ENCODE measurements at places on chromosomes 7 and 10.

- no peak for DNase-seq
These were observed 629.7 kb downstream of the ACTR3B start for GRCh38 chr7:153389261-153389660.

DNA sequence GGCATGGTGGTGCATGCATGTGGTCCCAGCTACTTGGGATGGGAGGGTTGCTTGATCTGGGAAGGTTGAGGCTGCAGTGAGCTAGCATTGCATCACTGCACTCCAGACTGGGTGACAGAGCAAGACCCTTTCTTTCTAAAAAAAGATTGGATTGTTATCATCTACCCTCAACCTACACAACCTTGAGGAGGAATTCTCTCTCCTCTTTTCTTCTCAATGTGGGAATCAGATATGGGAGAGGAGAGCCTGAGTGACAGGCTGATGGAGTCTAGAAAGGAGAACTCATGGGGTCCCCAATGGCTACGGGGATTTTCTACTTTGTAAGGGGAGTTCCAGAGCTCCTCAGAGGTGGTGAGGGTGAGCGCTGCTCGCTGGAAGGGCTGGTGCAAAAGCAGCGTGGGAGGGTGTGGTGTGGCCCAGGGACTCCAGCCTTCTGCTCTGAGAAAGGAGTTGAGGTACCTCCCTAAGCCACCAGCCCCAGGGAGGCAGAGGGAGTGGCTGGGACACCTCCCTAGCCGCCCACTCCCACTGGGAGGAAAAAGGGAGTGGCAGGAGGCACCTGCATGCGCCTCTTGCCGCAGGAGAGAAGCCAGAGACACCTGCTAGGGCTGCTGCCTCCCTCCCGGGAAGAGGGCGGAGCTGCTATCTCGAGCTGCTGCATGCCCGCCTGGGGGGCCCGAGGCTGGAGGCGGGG is 48.4 kb downstream of the GATA3 start:
- DNase-seq, result no peak

DNA sequence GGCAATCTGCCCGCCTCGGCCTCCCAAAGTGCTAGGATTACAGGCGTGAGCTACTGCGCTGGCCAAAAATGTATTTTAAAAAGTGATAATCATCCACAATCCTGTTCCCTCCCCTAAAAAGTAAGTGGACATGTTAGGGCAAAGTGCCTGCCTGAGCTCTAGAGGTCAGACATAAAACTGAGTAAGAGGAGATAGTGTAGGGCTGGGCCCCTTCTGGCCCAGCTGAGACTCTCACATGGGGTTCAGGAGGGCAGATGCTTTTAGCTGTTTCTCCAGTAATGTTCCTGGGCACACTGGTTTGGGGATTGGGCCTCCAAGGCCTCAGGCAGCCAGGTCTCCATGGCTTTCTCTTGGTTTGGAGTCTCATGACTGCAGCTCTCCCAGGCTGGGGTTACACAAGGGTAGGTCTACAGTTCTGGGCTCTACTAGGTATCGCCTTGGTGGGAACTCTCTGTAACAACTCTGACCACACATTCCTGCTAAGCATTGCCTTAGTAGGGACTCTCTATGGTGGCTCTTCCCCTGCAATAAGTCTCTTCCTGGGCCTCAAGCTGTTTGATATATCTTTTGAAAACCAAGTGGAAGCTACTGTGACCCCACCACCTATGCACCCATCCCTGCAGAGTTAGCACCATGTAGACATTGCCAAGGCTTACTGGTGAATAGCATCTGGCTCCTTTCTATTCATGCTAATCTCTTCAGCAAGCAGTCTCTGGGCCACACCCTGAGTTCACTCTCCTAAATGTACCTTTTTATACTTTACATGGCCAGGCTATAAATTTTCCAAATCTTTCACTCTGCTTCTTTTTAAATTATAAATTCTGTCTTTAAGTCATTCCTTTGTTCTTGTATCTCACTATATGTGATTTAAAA is 6.9 kb upstream of the NUDCD3 start:
- DNase-seq, result no peak

GRCh38 chr7:122269241-122269640 is 35.3 kb downstream of the FEZF1 start:
- no peak for DNase-seq

DNA sequence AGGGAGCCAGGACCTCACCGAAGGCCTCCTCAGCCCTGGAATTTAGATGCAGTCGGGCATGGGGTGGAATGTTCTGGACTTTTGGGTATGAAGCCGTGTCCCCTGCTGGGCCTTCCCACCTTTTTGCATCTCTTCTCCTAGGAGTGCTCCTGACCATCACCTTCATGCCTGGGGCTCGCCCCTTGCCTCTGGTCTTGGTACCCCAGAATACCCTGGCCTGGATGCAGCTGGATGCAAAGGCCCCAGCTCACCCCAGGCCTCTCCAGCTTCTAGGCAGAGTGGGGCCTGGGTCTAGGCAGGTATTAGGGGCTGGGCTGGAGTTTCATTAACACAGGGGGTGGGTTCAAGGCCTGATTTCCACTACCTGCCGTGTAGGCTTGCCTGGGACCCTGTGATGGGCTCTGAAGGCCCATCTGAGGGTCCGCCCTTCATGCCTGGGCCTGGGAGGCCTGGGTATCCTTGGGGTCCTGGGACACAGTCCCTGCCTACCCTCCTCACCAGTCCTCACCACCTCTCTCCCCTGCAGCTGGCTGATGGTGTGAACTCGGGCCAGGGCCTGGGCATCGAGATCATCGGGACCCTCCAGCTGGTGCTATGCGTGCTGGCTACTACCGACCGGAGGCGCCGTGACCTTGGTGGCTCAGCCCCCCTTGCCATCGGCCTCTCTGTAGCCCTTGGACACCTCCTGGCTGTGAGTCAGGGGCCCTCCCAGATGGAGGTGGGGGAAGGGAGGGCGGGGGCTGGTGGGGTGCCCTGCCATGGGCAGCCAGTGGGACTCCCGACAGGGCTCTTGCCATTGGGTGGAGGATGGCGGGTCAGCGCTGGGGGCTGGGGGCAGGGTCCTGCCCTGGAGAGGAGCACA is 10.1 kb downstream of the AQP1 start:
- no peak for DNase-seq

DNA sequence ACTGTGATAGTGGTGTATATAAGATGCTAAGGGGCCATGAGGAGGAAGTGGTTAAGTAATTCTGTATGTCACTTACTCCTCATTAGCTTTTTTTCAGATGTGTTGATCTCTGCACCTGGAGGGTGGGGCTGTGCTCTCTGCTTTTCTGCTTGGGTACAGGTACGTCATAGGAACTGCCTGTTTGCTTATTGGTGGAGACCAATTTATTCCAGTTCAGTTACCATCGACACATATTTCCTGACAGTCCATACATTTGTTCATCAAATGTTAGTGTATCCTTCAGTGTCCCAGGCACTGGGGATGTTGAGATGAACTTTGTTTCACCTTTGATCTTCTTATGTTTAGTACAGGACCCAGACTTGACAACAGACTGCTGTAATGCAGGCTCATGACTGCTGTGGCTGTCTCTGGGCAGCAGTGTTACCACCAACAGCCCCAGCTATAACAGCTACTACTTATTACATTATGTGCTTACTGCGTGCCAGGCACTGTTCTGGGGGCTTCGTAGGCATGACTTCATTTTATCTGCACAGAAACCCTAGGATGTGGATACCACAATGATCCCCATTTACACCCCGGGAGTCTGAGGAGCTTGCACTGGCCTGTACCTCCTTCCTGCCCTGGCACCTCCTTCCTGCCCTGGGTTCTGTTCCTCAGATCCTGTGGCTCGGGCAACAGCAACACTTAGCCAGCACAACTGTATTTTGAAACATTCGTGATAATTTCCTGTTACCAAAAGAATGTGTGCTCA is 87.4 kb downstream of the BUB3 start:
- DNase-seq, result peak; percentile 1

- DNase-seq, result peak; percentile 46
These were observed 4.5 kb downstream of the SAP25 start for GRCh38 chr7:100568896-100569844.

GRCh38 chr7:106384373-106384772 is 99.6 kb upstream of the NAMPT start:
- DNase-seq, result no peak

DNA sequence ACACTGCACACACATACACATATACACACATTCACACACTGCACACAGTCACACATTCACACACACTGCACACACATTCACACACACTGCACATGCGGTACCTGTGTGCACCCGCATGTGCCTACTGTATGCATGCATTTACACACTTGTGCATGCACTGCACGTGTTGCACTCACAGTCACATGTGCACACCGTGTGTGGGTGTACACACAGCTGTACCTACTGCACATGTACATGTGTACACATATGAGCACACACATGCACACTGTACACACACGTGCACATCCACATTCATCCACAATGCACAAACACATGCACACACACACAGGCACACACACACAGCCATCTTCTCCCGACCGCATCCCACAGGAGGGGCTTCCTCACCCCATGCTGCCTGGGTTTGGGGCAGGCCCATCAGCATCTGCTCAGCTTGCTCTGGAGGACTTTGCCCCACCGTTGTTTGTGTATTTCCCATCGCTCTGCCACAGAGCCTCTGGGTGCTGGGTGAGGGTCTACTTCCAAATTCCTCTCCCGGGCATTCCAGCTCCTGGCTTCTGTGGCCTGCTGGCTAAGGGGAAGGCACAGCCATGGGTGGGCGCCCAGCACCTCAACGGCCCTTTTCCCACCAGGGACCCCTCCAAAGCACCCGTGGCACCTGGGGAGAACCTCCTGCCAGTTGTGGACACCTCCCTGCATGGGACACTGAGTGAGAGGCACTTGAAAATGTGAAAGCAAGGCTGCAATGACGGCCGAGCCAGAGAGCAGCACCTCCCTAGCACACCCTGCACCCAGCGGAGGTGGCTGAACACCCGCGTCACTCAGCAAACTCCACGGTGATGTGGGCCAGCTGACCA is 324.3 kb downstream of the PTPRN2 start:
- DNase-seq, result no peak

DNA sequence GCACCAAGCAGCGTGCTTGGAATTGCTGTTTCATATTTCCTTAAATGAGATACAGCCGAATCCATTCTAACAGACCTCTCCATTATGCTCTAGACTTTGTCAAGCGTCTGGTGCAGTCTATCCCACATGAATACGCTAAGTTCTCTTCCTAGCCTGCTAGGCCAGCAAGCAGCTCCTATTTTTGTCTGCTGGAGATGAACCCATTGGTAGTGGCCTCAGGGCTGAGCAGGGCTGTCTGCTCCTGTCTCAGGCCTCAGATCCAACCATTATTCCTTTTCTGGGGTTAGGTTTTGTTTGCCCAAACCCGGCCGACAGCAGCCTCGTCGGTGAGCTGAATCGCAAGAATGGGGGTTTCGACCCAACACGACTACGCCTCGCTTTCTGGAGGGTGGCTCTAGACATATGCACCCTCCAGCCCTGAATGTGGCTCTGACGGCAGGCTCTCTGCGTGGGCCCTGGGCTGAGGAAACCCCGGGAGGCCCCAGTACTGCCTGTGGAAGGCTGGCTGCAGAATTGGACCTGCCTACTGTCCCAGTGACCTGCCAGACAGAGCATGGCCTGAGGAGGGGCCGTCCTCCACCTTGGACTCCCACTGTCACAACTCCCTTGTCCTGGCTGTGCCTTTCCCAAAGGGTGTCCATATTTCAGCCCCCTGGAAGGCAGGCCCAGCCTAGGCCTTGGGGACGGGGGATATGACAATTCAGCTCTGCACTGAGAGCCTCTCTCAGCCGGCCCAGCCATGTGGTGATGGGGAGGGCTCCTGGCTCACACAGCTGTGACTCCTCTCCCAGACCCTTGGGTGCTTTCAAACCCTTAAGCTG is 267.9 kb upstream of the TCERG1L start:
- no peak for DNase-seq

DNA sequence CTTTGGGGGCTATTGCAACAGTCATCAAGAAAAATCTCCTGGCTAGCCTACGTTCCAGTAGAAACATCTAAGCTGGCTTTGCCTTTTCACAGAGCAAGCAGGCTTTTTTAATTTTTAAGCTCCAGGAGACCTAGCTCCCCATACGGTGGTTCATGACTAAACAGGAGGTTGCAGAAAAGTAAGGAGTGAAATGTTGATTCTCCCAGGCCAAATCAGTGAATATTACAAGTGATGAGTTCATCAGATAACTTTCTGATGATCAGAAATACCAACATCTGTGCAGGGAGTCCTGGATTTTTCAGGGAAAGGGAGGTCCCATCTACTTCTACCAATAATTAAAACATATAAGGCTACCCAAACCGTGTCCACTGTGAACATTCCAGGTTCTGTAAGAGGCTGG is 477.3 kb upstream of the CELF2 start:
- DNase-seq, result no peak

DNA sequence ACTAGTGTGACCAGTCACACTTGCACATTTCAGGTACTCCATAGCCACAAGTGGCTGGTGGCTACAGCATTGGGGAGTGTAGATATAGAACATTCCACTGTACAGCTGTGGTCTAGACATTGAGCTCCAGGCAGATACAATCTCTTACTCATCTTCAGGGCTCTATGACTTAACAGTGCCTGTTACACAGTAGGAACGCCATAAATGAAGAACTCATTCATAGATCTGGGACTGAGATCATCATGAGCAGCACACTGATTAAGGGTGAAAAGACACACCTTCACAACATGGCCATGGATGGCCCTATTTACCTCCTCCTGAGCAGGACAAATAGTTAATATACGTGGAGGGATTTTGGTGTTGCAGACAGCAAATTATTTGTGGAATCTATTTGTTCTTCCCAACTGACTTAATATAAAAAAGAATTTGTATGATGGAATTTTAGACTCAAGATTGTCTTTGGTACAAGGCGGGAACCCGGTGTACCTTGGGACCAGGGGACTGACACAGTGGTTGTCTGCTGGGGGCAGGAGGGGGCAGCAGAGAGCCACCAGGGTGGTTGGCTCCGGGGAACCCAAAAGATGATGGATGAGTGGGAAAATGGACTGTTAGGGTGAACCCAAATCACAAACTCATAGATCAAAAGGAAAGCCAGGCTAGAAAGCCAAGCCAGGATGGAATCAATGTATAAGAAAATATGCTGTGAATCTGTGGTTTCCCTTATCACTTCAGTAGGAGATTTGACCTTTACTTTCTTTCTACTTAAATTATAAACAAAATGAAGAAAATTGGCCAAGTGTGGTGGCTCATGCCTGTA is 24.3 kb upstream of the CPA2 start:
- DNase-seq, result peak; percentile 56

GRCh38 chr7:84950836-84951235 is 236.0 kb downstream of the SEMA3D start:
- DNase-seq, result no peak

DNA sequence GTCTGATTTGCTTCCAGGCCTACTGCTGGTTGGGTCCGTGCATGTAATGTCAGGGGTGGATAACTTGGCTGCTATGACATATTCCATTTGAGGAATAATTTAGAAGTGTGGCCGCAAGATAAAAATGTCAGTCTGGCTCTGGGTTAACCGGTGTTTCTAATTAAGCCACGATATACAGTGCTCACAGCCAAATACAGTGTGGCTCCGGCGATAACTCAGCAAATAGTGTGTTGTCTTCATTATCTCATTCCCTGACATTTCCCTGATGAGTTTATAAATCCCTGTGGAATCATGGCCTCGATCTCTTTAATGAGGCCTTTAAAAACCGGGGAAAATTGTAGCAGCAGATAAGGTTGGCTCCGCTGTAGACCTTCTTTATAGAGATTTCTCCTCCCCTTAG is 1125.0 kb downstream of the TYW1 start:
- DNase-seq, result no peak
